Cortex of kidney (tissue), 1 donor: ENCODE measurements at places on chromosomes 13 and 19.

DNA sequence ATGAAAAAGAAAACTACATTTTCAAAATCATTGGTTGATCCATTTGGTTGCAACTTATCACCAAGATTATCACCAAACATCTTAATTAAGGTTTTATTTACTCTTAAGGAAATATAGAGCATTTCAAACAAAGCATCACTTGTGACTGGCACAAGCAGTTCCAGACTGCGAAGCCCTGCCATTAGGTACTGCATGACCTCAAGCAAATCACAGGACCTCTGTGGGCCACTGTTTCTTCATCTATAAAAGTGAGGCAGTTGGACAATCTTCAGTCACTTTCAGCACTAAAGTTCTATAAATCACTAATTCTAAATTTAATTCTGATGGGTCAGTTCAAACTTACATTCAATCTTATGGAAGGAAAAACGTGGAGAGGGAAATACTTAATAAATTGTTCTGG, 2.0 kb downstream of the ELF1 start:
- DNase-seq: no peak

DNA sequence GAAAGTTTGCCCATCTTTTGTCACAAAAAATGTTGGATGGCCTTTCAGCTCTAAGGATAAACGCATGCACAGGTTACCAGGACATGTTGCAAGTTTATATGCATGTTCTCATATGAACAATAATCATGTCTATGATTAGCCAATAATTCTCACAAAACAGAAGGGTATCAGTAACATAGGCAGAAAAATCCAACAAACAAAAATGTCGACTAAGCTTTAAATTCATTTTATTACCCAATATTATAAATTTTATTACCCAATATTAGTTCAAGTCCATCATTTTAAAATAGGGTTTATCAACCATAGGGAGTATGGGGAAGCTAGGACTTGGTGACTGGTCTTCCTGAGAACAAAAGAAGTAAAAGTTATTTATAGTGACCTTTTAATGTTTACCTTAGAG, 93.1 kb downstream of the ENOX1 start:
- DNase-seq: no peak

DNA sequence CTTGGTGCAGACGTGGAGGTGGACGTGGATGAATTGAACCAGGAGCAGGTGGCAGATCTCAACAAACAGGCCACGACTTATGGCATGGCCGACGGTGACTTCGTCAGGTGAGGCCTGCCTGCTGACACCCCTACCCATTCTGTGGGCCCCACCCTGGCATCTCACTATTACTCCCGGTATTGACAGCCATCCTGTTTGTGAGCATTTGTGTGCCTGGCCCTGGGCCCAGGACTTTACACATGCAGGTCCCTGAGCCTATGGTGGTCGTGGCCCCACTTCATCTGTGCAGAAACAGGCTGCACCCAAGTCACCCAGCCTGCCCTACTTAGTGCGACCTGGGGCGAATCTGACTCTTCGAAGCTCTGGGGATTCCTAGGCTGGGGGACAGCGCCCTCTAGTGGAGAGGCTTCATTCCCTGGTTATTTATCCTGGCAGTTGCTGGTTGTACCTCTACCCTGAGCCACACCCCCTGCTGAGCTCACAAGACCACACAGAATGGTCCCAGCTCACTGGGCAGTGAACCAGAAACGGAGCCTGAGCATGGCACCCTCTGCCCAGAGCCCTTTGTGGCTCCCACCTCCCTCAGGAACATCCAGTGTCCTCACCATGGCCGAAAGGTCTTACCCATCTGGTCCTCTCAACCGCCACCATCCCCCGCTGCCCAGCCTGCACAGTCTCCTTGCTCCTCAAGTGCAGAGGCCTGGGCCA, 16.9 kb downstream of the ZNF296 start:
- DNase-seq: no peak

DNA sequence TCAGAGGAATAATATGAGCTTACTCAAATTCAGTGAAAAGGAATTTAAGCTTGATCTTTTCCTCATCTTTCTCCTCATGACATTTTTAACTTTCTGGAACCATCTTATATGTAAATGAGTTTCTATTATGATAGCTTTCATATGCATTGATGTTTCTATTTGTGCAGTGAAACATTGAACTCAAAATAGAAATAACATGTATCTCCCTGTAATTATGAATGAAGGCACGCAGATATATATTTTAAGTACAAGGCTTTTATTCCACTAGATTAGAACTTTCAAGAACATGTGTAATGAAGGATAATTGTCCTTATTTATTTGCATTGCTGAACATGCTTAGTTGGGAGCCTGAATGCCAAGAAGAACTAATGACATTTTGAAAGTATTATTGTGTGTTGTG, 1391.7 kb upstream of the MIR17HG start:
- no peak for DNase-seq

- DNase-seq: no peak
These were observed 2602.5 kb downstream of the PCDH9 start for GRCh38 chr13:64627654-64628053.

- DNase-seq: no peak
These were observed 69.6 kb upstream of the RNF113B start for GRCh38 chr13:98246538-98247172.

- DNase-seq: no peak
These were observed 539.6 kb upstream of the SLITRK5 start for GRCh38 chr13:87131611-87132010.

GRCh38 chr19:49389406-49389805, 1.4 kb downstream of the KASH5 start:
- DNase-seq: no peak

DNA sequence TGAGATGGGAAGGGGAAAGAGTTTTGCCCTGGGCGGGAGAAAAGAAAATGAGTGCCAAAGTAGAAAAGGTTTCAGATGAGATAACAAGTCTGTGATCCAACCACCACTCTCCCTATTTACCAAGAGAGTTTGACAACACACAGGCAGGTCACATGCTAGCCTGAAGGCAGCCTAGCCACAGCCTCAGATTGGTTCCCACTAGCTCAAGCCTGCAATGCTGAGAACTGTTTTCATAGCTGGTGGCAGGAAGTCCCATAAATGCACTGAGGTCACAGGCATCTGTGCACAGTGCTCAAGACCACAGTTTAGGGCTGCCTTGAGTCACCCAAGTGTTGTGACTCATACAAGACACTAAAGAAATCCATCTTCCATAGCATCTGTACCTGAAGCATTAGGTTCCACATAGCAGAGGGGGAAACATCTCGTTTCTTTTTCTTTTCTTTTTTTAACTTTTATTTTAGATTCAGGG, 18.5 kb upstream of the POP4 start:
- no peak for DNase-seq

DNA sequence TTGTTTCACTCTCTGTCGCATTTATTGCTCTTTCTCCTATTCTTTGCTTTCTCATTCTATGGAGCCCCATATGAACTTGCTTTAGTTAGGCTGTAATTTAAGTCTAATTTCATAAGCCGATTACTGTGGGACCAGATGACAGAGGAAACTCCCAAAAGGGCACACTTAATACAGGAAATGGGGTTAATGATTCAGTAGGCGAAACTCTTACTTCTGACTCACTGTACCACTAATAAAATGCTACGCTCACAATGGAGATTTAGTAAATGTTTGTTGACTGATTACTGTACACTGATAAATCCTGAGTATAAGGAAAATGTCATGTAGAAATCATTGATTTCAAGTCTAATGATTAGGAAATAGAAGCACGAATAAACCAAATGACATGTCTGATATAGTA, 276.4 kb downstream of the KLF5 start:
- DNase-seq: no peak

GRCh38 chr13:99979453-99980200, 2.0 kb upstream of the ZIC2 start:
- no peak for DNase-seq

- DNase-seq: no peak
These were observed 572.6 kb upstream of the KLF12 start for GRCh38 chr13:74706801-74707200.

DNA sequence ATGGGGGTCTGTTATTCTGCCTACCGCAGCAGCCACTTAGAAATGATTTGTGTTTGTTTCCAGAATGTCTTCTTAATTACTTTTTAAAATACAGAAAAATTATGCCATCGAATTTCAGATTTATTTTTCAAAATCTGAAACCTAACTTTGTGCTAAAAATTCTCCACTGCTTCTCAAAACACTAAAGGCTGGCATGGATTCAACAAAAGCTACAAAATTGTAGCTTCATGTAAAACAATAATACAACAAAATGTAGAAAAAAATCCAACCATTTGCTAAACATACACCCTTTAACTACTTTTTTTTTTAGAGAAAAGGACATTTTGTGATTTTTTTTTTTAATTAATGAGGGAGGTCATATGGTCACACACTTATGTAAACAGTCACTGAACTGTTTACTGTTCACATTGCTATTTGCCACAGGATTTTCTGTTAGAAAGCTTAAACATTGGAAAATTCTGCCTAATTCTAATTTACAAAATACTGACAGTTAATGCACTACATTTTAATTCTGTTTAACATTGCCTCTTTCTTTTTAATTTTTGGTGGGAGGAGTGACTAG, 606.6 kb downstream of the DCT start:
- DNase-seq: no peak

DNA sequence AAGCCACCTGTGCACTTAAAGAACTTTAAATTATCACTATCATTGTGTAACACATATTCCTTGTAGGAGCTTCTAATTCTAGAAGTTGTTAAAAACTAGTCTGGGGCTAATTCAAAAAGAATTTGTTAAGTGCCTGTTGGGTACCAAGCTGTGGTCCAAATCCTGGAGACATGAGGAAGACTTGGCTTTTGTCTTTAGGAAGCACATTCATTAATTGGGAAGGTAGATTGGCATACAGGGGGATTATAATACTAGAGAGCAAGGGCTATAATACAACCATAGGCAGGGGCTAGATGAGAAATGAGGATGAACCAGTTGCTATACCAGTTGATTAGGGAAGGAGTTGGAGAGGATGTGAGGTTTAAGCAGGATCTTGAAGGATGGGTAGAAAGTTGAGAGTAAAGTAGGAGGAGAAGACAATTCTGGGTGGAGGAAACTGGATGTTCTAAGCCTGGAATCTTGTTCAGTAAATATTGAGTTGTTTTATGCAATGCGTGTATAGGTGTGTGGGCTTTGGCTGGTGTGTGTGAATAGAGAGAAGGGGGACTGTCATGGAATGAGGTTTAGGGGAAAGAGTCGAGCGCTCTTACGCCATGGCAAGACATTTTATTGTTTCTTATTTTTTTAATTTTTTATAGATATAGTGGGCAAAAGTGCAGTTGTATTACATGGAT, 350.1 kb downstream of the GPC5 start:
- DNase-seq: no peak

- DNase-seq: no peak
These were observed 24.9 kb upstream of the TPM4 start for GRCh38 chr19:16051254-16052025.

GRCh38 chr13:45932676-45933075, 81.1 kb upstream of the SIAH3 start:
- DNase-seq: no peak

DNA sequence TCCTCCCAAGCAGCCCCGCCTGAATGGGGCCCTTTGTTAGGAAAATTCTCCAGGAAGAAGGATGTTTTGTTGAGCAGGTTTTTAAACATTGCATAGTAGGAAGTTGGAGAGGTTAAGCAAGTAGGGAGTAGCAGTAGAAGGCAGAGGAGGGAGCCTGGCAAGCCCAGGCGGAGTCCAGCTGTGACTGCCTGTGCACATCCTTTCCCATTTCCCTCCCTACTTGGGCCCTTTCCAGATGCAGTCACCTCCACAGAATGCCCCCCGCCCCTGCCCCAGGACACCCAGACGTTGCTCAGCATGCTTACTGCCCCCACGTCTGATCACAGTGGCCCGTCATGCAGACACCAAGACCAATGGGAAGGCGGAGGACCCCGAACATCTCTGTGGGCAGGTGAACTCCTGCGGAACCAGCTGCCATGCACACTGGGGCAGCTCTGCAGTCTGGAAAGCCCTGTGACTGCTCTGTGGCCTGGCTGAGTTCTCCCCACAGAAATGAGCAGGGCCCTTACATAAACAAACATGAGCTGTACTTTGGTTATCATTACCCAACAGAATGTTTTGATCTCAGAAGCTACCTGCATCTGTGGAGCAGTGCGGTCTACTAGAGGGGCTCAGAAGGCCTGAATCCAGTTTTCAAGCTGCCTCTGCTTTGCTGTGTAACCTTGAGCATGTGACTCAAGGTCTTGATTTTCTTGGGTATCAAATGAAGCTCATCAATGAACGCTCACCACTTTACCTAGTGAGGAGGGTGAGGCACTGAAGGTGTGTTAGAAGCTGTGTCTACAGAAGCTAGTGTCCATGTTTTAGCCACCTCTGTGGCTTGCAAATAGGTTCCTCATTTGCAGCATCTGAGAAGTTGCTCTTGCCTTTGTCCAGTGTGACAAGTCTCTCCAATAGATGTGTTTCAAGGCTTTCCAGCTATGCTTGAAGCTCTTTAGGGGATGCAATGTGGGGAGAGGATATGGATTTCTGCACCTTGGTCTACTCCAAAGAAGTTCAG, 84.2 kb downstream of the TNFRSF19 start:
- DNase-seq: no peak

GRCh38 chr13:28474491-28475134, 20.3 kb downstream of the FLT1 start:
- DNase-seq: no peak

DNA sequence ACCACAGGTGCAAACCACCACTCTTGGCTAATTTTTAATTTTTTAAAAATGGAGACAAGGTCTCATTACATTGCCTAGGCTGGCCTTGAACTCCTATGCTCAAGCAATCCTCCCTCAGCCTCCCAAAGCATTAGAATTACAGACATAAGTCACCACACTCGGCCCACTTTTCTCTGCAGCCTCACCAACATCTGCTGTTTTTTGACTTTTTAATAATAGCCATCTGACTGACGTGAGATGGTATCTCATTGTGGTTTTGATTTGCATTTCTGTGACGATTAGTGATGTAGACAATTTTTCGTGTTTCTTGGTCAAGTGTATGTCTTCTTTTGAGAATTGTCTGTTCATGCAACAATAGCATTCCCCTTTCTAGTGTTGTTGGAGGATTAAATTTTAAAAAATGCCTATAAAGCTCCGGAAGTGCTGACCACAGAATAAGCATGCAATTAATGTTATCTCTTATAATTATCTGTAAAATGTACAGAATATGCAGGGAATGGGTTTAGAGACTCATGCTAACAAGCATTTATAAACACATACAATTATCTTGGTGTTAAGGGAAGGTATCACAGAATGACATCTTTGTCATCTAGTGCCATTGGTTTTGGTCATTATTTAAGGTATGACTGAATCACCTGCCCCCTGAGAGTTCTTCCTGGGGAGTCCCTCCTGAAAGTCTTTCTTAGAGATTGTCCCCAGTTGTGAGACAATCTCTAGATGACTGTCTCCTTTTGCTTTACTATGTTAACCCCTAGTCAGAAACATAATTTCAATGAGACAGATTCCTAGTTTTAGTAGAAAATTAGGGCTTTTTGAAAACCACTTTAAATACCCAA, 118.5 kb upstream of the SERTM1 start:
- DNase-seq: no peak
